COLO829 (cell line): ENCODE measurements at places on chromosomes 4 and X.

GRCh38 chrX:74449322-74449936 is 28.1 kb downstream of the SLC16A2 start:
- DNase-seq, result no peak

- peak; percentile 76 for DNase-seq
These were observed 16.2 kb downstream of the GATB start for GRCh38 chr4:151744614-151745013.

DNA sequence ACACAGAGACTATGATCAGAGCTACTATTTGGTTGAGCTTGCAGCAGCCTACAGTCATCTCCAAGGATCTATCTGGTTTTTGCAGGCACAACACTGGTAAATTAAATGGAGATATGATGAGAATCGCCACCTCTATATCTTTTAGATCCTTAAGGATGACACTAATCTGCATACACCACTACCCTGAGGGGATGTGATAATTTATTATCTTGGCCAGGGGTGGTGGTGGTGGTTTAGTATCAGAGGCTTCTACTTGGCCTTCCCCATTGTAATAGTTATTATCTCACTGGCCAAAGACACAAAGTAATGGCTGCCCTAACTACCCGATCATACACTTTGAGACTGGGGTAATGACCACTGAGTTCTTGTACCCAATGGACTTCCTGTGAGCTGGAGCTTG is 21.2 kb downstream of the CCDC160 start:
- no peak for DNase-seq

GRCh38 chr4:122914938-122915337 is 7.5 kb downstream of the NUDT6 start:
- no peak for DNase-seq

DNA sequence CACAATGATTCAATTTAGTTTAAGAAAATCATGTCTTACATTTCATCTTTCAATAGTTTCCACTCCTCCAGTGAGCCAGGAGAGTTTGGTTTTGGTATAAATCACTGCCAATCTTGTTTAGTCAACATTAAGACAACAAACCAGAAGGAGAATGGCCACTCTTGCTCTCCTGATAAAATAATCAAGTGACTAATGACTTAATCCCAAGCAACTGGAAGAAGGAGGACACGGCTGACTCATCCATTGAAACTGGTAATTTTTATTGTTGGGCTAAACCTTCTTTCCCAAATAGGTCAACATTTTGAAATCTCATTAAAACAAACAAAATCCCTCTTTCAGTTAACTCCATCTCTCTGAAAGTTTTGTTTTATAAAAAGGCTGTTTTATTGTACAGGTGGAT is 230.2 kb downstream of the CLCN4 start:
- peak; percentile 26 for DNase-seq

GRCh38 chr4:185263419-185263818 is 54.0 kb downstream of the SNX25 start:
- DNase-seq, result no peak

GRCh38 chr4:183876268-183876934 is 28.7 kb upstream of the STOX2 start:
- DNase-seq, result no peak

- no peak for DNase-seq
These were observed 22.8 kb upstream of the PPP2R2C start for GRCh38 chr4:6495296-6495590.

GRCh38 chrX:75638332-75638731 is 115.5 kb upstream of the ZDHHC15 start:
- no peak for DNase-seq

DNA sequence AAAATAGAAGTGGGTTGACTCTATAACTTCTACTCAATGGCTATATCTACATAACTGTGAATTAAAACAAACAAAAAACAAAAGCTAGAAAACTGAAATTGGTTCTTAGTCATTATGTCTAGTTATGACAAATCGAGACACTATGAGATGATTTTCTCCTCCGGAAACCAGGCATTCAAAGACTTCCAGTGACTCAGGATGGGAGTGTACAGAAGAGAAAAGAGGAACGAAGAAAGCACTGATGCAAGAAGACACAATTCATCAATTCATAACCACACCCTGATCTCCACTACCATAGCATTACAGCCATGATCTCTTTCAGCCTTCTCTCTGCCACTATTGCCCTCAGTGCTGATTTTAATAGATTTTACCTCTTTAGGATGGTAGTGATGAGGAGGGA is 253.6 kb downstream of the CBLL2 start:
- DNase-seq, result peak; percentile 50

GRCh38 chr4:61555789-61556188 is 355.7 kb downstream of the ADGRL3 start:
- no peak for DNase-seq

DNA sequence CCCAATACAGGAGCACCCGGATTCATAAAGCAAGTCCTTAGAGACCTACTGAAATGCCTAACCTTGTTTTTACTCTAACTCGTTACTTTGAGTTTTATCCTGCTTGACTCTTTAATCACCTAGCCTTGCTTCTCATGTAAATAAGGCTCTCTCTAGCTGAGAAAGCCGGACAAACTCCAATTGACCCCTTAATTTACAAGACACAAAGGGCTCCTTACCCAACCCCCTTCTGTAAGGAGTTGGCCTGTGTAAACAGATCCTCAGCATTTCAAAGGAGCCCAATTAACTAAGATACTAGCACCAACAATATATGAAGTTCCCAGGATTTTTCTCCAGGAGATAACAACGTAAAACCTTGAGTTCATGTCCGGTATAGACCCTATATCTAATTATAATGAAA is 61.7 kb downstream of the CT47B1 start:
- DNase-seq, result no peak

GRCh38 chr4:67638136-67638535 is 62.8 kb downstream of the UBA6 start:
- DNase-seq, result no peak

- no peak for DNase-seq
These were observed 8.0 kb upstream of the CCDC110 start for GRCh38 chr4:185479507-185479971.

GRCh38 chrX:68978255-68978654 is 149.4 kb downstream of the EFNB1 start:
- no peak for DNase-seq

GRCh38 chr4:156312261-156312847 is 358.7 kb upstream of the CTSO start:
- DNase-seq, result peak; percentile 4

GRCh38 chr4:153804722-153805121 is 15.8 kb upstream of the SFRP2 start:
- DNase-seq, result no peak

- peak; percentile 8 for DNase-seq
These were observed 390.1 kb downstream of the ADAM29 start for GRCh38 chr4:175308236-175308635.

GRCh38 chr4:132269303-132269990 is 879.6 kb upstream of the PCDH10 start:
- no peak for DNase-seq

- DNase-seq, result no peak
These were observed 108.2 kb upstream of the ACSL4 start for GRCh38 chrX:109841257-109841656.

- DNase-seq, result no peak
These were observed 56.1 kb downstream of the INTS12 start for GRCh38 chr4:105652286-105652888.

DNA sequence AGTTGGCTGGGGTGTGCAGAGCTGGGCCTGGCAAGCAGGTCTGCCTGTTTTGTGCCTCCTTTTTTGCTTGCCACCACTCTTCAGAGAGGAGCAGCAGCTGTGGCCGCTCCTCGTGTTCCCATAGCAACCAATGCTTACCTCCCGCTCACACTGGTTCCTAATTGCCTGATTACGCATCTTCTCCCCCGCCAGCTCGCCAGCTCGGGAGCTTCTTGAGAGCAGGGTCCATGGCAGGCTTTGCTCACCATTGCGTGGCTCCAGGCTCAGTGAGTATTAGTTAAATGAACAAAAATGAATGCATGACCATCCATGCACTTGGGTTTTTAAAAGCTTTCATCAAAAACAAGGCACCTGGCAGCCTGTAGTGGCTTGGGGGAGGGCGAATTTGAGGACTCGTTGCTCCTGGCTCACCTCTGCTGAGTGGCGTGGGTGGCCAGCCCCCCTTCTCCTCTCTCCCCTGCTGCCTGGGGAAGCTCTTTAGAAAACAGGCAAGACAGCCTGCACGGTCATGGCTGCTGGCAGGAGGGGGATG is 14.2 kb upstream of the PJA1 start:
- no peak for DNase-seq

GRCh38 chr4:118983831-118984230 is 95.2 kb downstream of the SYNPO2 start:
- DNase-seq, result no peak

GRCh38 chrX:1139185-1139500 is 73.3 kb downstream of the CRLF2 start:
- DNase-seq, result no peak

GRCh38 chr4:143407474-143407873 is 70.8 kb downstream of the GAB1 start:
- no peak for DNase-seq

GRCh38 chrX:154026136-154027021 is 6.7 kb upstream of the IRAK1 start:
- no peak for DNase-seq

GRCh38 chr4:152100379-152101201 is 339.8 kb upstream of the GATB start:
- DNase-seq, result no peak

- no peak for DNase-seq
These were observed 32.9 kb downstream of the LAMTOR3 start for GRCh38 chr4:99861120-99861905.

DNA sequence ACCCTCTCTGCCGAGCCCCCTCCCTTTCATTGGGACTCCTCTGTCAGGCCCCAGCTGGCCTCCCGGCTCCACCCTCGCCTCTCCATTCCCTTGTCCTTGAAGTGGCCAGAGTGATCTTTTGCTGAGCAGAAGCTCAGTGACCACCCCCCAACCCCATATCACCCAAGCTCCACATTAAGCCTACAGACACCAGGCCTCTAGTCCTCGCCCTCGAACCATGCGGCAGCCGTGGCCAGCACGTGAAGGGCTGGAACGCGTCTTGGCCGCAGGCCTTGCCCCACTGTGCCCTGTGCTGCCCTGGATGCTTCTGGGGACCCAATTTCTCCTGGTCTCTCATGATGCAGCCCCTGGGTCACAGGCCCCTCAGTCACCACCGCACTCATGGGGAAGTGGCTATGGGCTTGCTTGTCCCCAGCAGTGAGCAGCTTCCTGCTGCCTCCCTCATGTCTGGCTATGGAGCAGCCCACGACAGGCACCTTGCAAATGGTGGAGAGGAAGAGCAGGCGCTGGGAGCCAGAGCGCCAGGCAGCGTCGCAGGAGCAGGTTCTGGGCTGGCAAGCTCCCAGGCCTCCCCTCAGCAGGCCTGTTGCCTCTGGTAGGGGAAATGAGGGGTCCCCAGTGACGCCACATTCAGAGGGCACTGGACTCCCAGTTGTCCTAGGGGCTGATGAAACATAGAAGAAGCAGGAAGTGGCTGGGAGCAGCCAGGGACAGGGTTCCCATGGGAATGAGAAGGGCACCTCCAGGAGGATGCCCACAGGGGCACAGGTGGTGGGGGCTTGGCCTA is 757 bp upstream of the SRPK3 start:
- DNase-seq, result no peak

DNA sequence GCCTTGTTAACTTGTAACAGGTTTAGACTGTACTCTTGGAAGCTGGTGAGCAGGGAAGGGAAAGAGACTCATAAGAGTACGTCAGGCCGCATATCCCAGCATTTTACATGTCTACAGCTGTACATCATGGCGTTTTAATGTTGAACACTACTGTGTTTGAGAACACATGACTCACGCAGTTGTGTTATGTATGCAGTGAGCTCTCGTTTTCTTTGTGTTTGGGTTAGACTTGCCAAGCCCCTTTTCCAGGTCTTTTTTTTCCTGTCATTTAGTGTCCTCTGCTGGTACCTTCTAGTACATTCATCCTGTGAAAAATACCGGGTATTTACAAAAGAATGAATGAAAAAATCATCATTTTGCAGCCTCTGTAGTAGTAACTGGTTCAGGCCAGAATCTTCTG is 35.3 kb downstream of the SMS start:
- DNase-seq, result no peak

DNA sequence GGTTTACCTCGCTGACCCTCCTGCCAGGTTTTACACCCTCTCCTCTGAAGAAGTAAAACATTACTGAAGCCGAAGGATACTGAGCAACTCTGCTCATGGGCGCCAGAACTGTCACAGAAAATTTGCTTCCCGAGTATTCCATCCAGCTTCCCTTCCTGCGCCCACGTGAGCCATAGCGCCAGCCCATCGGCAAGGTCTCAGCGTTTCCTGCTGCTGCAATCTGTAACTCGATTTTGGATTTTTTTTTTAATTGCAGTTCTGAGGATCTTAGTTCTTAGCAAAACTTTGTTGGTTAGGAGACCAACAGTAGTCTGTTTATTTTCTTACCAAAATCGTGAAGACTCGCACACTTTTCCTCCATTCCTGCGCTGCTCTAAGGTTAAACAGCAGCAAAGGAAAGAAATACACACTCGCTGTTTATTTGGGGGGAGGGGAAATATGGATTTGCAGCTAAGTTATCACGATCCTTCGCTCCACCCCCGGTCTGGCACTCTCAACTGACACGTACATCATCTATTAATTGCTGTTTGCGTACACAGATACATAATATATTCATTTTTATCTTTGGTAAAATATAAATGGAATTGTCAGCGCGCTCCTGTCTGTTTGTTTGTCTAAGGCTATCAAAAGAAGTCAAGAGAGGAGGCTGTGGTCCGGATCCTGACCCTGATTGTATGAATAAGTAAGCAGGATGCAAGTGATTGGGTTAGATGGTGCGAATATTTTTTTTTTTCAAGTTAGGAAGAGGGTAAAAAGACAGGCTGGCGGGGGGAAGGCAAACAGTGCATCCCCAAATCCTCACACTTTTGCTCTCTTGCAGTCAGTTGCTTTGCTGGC is at the start of gene TLL1:
Gene TLL1, plus strand, starts transcription at position 777 of the 837 bp plus-strand sequence. CDS start 668 bp downstream, outside the sequence.
- DNase-seq, result no peak

DNA sequence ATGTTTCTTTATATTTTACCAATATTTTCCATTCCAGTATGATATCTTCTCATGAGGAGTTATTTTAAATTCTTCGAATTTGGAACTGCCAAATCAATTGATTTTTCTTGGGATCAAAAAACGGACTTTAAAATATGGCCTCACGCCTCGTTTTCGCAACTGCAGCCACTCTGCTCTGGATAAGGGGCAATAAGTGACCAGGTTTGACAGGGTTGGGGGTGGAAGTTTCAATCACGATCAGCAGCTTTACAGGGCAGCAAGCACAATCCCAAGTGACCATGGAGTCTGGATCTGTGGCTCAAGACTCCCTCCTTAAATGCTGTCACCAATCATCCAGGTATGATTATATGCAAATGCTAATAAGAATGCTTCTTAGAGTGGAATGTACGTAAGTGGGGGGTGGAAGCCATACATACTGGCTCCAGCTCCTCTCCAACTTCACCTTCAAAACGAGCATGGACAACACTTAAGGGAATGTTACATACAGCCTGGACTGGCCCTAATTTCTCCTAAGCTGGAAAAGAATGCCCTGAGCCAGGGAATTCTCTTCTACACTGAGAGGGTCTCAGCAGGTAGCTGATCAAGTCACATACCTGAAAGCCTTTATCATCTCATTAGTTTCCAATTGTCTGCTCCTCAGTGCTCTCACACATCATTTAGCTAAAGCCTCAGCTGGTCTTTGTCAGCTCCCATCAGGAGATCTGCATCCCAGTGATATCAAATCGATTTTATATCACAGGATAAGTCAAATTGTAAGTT is 176.9 kb upstream of the DCAF8L1 start:
- no peak for DNase-seq

- DNase-seq, result no peak
These were observed 19.2 kb downstream of the MAGEB17 start for GRCh38 chrX:16186380-16187007.
